ENCODE measurements at places on chromosomes 3 and 15.
A peak's percentile ranks its signal among the peaks of the same experiment; 100 is the strongest.

- peak; percentile 55 for DNase-seq
Measured at GRCh38 chr15:97652700-97653167, 307.8 kb upstream of the ARRDC4 start.

DNA sequence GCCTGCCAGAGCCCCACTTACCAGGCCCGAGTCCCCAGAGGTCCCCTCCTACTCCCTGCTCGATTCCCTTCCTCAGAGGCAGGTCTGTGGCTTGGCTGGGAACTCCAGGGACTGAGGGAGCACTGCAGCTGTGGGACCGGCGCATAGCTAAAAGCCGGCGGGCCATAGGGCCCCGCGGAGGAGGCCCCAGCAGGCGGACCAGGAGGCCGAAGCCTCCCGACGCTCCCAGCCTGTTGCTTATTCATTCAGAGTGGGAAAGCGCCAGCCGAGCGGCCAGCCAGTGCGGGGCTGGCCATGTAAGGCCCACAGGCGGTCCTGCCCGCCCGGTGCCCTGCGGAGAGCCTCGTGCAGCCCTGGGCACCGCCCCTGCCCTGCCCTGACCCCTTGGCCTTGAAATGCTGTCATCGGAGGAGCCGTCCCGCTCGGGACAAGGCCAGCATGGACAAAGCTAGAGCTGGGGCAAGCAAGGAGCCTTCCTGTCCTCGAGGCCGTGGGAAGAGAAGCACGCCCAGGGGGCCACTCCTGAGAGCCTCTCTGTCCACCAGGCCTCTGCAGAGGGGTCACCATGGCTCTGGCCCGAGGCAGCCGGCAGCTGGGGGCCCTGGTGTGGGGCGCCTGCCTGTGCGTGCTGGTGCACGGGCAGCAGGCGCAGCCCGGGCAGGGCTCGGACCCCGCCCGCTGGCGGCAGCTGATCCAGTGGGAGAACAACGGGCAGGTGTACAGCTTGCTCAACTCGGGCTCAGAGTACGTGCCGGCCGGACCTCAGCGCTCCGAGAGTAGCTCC lies at the start of gene LOXL1:
Gene LOXL1, plus strand, starts transcription at position 244 of the 784 bp plus-strand sequence. Its CDS starts 322 bp downstream, at position 566.
- peak; percentile 73 for DNase-seq

DNA sequence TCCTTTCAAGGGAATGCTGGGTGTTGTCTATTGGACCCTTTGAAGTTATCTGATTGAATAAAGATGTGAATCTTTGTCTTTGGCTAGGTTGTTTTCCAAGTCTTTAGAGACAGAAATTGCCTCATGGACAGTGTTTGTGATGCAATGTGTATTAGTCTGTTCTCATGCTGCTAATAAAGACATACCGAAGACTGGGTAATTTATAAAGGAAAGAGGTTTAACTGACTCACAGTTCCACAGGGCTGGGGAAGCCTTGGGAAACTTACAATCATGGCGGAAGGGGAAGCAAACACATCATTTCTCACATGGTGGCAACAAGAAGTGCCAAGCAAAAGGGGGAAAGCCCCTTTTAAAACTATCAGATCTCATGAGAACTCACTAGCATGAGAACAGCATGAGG lies 88.8 kb upstream of the PLXND1 start:
- no peak for DNase-seq

- DNase-seq = no peak
Measured at GRCh38 chr3:129312021-129312639, 33.5 kb downstream of the HMCES start.

GRCh38 chr3:114417675-114418074 lies 123.8 kb downstream of the TIGIT start:
- no peak for DNase-seq

All from small intestine (tissue), 16 donors.